ENCODE measurements at places on chromosomes 2 and 18.

DNA sequence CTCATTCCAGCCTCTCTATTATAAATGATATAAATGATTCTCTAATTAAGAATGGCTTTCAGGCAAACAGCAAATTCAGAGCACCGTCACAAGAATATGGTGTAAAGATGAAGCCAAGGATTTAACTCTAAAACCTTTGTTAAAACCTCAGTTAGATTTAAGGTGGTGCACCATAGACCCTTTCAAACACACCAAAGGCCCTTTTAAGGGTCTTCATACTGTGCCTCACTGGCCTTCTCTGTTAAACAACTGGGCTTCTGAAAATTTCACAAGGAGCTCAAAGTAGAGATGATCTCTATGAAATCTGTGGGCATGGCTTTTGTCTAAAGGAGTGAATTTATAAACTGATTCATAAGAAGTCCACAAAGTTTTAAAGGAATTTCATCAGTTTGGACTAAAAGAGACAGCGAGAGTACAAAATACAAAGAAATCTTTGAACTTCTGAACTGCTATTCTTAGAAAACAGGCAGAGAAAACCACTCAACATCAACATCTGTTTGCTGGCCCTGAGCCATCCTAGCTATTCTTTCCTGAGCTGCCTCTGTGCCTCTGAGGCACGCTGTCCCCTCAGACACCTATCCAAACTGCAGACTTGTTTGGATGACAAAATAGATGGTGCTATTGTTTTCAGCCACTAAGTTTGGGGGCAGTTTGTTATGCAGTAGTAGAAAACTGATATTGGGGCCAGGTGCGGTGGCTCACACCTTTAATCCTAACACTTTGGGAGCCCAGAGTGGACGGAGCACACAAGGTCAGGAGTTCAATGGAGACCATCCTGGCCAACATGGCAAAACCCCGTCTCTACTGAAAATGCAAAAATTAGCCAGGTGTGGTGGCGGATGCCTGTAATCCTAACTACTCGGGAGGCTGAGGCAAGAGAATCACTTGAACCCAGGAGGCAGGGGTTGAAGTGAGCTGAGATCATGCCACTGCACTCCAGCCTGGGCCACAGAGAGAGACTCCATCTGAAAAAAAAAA, 72.9 kb upstream of the MYCN start:
- DNase-seq: no peak

DNA sequence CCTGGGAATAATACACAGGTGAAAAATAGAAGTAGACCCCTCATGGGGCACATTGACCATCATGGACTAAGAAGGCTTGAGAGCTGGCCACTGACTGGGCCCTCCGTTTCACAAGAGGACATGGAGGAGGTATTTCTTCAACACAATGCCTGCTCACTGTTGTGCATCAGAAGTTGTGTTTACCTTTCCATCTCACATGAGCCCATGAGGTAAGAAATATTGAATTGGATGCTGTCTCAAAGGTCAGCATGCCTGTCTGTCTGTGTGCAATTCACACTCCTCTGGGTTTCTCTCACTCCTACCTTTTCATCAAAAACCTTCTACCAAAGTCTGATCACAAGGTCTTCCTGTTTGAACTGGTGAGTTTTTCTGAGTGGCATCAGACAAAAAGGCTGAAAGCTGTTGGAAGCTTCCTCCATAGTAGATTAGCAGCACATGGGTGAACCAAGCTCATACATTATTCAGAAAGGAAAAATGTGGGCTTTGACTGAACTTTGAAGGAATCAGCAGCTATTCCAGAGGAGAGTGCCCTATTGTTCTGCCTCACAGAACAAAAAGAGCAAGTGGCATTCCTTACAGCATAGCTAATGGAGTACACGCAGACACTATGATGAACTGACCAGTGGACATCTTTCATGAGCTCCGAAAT, 143.2 kb upstream of the RND3 start:
- no peak for DNase-seq

GRCh38 chr2:50320721-50321120, 711.2 kb downstream of the NRXN1 start:
- DNase-seq: no peak

DNA sequence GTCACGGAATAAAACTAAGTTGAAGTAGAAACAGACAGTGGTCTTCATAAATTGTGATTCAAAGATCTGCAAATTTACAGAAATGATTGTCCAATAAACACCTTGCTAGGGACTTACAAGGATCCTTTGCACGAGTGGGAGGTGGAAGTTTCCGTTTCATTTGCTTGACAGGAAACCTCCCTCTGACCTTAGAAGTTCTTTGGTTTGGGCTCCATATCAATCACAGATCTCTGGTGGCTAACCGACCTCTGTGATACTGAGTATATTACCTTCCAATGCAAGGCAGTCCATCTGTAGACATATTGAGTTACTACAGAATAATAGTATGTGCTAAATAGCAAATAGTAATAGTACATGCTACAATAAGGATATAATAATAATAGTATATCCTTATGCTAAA, 33.7 kb upstream of the RNF152 start:
- no peak for DNase-seq

Data from BJ (cell line).